ENCODE measurements at places on chromosomes 16 and 17.
A peak's percentile ranks its signal among the peaks of the same experiment; 100 is the strongest.

- no peak for DNase-seq
Observed at GRCh38 chr17:41413982-41414381, 10.4 kb downstream of the KRT37 start.

- DNase-seq = peak; percentile 69
Observed at GRCh38 chr16:56848029-56848936, 16.7 kb upstream of the SLC12A3 start.

GRCh38 chr16:77585379-77586251 lies 136.7 kb upstream of the NUDT7 start:
- DNase-seq = peak; percentile 69

DNA sequence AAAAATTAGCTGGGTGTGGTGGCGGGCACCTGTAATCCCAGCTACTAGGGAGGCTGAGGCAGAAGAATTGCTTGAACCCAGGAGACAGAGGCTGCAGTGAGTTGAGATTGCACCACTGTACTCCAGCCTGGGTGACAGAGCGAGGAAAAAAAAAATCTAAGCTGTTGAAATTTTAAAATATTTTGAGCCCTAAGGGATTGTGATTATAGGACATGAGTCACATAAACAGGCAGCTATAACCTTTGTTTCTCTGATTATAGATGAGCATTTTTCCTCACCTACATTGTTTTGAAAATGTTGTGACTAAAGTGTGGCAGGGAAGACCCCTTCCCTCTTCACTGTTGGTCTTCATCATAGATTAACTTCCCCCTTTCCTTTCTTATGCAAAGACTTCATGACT lies 135.5 kb downstream of the MGAT5B start:
- no peak for DNase-seq

- peak; percentile 89 for DNase-seq
Observed at GRCh38 chr16:55502801-55503366, 6.0 kb upstream of the LPCAT2 start.

GRCh38 chr16:17289050-17289449 lies 181.7 kb downstream of the XYLT1 start:
- DNase-seq = no peak

DNA sequence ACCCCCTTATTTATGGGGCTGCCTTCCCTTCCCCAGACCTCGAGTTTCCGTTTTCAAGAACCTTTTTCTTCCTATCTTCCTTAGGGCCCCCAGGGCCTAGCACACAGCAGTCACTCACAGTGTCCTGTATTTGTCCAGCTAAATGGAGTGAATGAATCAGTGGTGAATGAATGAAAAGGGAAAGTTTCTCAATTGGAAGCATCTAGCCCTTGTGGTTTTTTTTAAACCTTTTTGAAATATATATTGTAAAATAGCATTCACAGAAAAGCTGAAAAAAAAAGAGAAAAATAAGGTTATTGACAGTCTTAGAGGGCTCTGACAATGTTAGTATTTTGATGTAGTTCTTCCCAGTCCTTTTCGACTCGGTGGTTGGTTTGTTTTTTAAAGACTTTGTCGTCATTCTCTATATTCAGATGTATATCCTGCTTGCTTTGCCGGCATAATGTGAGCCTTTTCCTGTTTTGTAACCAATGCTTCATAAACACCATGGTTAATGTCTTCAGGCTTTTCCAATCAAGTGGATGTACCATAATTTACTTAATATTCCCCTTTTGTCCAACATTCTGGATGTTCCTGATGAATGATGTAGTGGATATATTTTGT lies 45.3 kb downstream of the RAI1 start:
- no peak for DNase-seq

- peak; percentile 51 for DNase-seq
Observed at GRCh38 chr17:17001874-17002520, 30.1 kb upstream of the TNFRSF13B start.

DNA sequence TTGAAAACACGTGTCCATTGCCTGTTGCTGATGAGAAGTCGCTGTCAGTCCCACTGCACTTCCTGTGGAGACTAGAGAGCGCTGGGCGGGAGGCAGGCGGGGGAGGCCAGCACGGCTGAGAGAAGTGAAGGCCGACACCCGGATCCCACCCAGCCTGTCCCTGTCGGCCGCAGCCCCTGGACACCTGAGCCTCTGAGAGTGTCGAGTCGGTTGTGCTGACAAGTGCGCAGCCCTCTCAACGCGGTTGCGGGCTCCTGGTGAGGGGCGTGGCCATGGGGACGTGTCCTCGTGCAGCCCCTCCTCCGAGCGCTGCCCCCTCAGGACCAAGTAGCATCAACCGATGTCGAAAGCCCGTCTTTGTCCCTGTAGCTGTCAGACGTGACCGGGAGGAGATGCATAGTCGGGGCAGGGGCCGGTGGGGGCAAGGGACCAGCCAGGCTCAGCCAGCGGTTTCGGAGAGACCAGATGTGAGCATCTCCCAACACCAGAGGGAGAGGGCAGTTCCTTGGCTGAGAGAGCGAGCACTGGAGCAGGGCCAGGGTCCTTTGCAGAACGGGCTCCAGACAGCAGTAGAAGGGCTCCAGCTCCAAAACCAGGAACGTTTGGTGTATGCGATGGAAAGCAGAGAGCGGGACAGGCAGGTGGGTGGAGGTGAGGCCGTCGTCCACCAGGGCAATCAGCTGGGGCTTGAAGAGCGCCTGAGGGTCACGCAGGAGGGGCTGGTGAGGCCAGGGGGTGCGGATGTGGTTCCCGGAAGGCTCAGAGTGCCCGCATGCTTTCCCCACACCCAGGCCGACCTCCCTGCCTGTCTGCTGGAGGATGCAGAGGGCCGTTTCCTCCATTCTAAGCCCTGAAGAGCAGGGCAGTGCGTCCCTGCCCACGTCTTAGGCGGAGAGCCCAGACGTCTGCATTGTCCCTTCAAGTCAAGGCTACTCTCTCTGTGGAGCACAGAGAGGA lies 43.3 kb upstream of the CHMP6 start:
- no peak for DNase-seq

GRCh38 chr16:25575363-25575762 lies 116.4 kb upstream of the HS3ST4 start:
- DNase-seq = no peak

GRCh38 chr17:33079201-33079600 lies 87.6 kb downstream of the SPACA3 start:
- no peak for DNase-seq

DNA sequence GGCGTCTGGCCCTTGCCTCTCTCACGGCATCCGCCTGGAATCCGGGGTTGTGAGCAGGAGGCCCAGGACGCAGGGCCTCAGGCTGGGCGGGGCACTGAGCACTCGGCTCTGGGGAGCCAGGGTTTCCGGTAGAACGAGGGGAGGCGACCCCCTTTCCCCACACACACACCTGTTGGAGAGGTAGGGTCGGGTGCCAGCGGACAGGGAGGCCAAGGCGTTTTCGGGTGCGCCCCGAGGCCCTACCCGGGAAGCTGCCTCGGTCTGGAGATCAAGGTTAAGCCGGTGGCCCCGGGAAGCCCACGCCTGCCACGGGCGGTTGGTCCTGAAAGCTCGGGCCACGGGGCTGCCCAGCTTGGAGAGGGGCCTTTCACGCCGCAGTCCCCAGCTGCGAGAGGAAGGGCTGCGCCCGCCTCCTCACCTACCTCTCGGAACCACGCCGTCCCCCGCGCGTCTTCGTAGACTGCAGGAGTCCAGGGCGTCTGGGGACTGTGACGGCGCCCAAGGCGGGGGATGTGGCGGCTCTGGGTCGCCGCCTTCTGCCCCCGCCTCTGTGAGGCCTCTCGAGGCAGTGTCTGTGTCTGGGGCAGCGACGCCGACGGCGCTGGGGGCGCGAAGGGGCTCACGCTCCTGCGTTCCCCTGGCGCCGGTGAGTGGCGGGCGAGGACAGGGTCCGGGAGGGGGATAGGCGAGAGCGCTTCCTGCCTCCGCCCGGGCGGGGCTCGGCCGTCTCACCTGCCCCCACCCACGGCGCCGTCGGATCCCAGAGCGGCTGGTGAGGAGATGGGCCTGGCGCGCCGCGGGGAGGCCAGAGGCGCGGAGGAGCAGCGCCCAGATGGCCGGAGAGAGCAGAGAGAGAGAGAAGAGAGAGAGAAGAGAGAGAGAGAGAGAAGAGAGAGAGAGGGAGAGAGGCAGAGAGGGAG lies 20.3 kb upstream of the HOXB9 start:
- no peak for DNase-seq

DNA sequence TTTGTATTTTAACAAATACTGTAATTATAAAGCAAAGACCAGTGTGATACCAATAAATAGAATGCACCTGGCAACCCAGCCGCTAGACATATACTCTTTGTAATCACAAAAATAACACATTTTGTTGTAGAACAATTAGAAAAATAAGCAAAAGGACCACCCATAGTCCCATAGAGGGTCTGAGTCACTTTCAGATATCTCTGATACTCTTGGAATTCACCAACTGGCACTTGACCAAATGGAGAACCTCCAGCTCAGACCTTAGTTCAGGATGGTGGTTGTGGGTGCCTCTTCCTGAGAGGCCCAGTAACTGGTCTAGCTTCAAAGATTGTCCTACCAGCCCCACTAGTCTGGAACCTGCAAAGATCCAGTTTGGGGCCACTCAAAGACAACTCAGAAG lies 789 bp upstream of the TERF2 start:
- peak; percentile 64 for DNase-seq

DNA sequence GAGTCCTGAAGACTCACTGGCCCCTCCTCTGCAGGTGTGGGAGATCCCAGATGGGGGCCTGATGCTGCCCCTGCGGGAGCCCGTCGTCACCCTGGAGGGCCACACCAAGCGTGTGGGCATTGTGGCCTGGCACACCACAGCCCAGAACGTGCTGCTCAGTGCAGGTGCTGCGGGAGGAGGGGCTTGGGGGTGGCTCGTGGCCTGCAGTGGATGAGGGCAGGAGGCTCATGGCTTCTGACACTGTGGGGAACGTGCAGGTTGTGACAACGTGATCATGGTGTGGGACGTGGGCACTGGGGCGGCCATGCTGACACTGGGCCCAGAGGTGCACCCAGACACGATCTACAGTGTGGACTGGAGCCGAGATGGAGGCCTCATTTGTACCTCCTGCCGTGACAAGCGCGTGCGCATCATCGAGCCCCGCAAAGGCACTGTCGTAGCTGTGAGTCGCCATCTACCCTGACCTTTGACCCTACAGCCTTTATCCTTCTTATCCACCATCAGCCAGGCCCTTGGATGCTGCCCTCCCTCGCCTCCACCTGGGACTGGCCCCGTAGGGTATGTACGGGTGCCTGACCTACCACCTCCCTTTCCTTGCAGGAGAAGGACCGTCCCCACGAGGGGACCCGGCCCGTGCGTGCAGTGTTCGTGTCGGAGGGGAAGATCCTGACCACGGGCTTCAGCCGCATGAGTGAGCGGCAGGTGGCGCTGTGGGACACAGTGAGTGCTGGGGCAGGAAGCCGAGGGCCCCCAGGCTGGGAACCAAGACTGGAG lies 3.6 kb downstream of the CORO1A start:
- DNase-seq = peak; percentile 26

- DNase-seq = peak; percentile 30
Observed at GRCh38 chr16:5905935-5906334, 808.3 kb upstream of the EEF2KMT start.

DNA sequence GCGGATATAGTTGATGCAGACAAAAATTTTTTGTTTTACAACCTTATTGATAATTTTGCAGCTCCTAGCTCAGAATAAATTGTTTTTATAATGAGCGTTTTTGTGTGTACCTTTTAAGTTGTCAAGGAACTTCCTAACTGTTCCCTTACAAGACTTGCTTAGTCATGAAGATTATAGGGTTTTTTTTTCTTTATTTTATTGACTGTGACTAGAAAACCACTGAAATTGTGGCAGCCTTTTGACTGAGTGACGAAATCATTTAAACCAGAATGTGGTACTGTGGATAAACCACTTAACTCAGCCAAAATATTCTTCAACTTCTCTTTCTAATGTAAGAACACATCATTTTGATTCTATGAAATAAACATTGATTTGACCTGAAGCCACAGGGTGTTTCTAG lies 40.8 kb upstream of the VPS4A start:
- DNase-seq = peak; percentile 63

All from fibroblast of upper back skin (primary cell).